ENCODE measurements at places on chromosomes 6 and 20.

- DNase-seq, result no peak
Observed at GRCh38 chr6:12875051-12875450, 158.5 kb downstream of the PHACTR1 start.

- DNase-seq, result no peak
Observed at GRCh38 chr6:45741437-45742171, 274.1 kb downstream of the CLIC5 start.

- no peak for DNase-seq
Observed at GRCh38 chr6:3072798-3073197, 4.5 kb downstream of the RIPK1 start.

DNA sequence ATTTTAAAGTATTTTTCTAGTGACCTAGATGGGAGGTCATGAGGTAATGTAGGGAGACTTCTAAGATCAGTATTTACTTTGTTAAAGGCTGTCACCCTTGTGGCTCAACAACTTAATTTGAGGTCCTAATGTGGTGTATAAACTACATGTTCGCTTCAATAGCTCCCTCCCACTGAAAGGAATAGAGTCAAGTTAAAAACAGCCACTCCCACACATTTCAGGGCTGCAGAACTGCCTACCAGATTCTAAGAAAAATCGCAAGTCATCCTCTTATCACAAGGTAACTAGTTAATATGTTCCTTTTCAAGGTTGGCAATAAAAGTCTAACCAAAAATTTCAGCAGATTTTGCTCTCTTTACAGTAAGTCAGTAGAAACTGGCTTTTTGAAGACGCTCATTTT lies 15.1 kb downstream of the GSTA1 start:
- no peak for DNase-seq

DNA sequence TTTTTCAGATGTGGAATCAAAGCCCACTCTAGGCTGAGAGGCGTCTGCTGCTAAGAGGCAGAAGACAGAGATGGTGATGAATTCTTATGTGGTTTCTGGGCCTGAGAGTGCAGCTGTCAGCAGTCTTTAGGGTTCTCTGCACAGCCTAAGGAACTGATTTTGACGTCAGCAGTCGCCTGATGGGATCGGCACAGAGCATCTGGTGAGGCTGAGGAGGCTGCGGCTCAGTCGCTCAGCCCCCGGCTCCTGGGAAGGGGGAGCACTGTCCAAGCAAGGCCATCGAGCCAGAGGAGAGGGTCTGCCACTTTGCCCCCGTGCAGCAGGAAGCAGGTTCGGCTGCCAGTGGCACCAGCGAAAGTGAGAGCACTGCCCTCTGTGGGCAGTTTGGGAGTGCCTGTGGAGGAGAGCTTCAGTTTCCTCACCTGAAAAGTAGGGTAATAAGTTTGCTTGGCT lies 92.5 kb downstream of the TCP11 start:
- DNase-seq, result peak; percentile 75
